ENCODE measurements at places on chromosomes 16 and 17.

DNA sequence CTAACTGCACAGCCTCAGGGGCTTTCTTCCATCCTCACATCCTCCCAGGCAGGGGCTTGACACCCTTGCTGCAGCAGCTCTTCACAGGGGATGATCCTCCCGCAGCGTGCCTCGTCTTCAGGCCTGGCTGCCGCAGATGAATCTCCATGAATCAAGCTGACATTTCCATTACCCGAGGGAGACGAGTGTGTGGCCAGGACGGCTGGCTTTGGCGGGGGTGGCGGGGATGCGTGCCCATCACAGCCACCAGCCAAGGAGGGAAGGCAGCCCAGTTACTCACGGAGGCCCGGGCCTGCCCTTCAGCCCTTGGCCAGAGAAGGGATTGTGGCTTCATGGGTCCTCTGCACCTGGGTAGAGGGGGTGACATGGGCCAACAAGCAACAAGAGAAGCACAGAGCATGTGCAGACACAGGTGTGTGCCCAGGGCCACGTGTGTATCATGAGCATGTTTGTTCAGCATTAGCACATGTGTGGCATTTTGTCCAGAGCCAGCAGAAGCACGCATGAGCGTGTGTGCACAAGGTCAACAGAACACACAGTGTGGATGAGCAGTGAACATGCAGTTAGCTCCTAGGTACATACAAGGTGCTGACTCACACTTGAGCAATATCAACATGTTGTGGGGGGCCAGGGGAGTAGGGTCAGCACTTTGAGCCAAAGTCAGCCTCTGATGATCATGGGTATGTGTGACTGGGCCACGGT, 236.4 kb downstream of the KATNIP start:
- no peak for DNase-seq

DNA sequence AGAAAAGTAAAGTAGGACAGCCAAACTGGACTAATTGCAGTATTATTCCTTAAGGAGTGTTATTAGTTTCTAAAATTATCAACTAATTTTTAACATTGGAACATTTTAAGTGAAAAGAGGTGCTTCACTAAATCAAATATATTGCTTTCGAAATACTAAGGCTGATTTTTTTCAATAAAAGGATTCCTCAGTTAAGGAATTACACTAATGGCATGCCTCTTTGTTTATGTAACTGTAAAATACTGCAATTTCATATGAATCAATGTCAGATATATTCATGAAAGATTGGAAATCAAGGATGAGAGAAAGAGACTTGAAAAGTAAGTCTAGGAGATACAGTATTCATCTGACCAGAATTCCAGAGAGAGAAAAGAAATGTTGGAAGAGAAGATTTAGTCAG, 129.8 kb downstream of the TANC2 start:
- DNase-seq: no peak

DNA sequence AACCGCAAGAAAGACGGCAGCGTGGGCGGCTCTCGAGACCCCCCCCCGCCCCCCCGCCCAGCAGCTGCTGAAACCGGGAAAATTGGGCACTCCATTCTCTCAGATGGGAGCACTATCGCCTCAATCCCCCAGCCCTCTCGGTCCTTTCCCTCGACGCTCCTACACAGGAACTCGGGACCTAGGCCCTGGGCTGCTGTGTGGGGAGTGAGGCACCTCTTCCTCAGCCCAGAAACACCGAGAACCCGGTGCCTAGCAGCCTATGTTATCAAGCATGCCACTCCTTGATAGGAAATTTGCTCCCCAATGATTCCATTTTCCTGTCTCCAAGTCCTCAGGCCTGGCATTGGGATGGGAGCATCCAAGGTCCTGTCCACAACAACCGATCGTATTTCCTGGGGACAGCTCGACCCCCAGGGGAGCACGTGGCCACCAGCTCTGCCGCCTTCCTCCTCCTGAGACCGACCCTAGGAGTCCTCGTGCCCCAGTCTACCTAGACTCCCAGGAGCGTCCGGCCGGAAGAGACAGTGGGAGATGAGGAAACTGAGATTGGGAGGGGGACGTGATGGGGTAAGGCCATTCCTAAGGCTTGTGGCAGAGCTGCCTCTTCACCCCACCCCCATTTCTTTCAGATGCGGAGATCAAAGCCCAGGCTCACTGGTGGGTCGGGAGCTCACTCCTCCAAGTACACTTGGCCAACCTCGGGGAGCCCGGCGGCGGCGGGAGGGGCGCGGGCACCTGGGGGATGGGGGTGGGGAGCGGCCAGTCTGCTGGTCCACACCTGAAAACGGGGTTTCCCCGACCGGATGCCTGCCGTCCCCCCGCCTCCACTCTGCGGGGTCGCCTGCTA, 17.5 kb upstream of the CBX8 start:
- no peak for DNase-seq

DNA sequence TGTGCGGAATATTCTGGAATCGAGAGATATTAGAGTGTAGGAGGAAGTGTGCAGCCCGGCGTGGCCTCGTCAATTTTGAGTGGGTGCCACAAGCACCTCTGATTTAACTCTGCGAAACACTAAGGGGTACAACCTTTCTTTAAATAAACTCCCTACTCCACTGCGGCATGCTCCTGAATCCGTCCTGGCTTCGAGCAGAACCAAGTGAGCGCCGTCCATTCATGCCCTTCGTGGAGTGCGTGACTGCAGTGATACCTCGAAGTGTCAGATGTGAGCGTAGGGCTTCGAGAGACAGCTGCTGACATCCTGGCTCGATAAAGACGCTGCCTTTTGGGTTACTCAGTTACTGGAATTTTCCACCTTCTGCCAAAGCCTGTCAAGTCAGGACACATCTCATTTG, 128.8 kb downstream of the FOXL1 start:
- no peak for DNase-seq

- no peak for DNase-seq
Observed at GRCh38 chr17:2721603-2722002, 10.0 kb upstream of the CLUH start.

- no peak for DNase-seq
Observed at GRCh38 chr16:9007177-9007794, 43.6 kb upstream of the USP7 start.

DNA sequence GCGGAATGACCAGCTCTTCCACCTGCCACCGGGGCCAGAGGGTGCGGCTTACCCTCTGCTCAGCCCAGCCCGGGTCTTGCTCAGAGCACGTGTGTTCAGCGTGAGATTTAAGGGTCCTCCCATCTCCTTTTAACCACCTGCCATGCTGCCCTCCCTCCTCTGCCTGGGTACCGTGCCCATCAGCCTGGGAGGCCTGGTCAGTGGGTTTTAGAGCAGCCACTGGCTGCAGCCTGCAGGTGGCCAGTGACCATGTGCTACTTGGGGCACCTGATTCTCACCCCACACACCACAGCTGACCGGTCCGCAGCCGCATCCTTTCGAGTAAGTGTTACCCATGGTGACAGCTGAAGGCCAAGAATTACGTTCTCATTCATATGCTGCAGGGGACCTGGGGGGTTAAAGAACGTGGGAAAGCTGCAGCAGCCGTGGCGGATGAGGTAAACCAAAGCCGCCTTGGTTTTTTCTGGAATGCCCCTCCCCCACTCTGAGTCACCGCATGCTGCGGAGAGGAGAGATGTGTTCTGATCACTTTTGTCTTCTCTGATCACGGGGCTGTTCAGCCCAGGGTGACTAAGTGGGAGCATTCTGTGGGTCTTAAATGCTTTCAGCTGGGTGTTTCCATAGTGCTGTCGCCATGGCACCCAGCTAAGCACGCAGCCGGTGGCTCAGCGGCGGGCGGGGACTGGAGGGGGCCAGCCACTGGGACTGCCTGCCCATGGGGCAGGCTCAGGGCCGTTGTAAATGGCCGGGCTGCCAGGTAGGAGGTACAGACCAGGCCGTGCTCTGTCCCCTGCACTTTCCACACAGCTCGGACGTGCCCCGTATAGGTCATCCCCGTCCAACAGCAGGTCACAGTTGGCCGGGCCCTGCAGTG, 59.8 kb downstream of the BAIAP2 start:
- DNase-seq: peak; percentile 96

DNA sequence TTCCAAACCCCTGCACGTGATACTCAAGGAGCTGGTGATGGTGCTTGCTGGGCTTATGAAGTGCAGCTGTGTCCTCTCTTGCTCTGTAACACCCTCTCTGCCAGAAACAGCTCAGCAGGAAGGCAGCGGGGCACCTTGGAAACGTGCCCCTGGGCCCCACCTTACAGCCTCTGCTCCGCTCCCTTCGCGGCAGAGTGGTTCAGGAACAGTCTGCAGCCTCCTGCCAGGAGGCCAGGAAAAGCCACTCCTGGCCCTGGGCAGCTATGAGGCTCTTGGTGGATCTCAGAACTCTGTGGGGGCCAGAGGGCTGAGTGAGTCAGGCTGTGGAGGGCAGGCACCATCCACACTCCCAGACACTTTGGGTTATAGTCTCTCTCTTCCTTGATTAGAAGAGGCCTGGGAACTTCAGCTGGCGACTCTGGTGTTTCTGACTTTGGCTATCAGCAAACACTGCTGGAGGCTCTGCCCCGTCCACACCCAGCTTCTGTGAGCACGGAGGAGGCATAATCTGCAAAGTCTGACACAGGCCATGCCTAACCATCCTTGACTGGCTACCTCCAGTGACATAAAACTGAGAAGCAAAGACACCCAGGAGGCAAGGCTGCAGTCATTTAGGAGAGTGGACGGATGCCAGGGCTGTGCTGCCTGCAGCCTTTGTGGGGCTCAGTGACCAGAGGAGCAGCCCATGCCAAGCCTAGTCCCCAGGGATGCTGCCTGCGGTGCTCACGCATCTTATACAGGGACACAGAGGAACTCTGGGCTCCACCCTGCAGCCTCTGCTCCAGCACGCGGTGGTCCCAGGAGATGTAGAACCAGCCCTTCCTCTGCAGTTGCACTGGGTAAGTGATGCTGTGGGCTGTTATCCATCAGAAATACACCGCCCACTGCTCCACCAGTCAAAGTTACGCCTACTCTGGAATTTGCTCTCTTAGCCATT, 65.3 kb downstream of the METRNL start:
- DNase-seq: no peak

DNA sequence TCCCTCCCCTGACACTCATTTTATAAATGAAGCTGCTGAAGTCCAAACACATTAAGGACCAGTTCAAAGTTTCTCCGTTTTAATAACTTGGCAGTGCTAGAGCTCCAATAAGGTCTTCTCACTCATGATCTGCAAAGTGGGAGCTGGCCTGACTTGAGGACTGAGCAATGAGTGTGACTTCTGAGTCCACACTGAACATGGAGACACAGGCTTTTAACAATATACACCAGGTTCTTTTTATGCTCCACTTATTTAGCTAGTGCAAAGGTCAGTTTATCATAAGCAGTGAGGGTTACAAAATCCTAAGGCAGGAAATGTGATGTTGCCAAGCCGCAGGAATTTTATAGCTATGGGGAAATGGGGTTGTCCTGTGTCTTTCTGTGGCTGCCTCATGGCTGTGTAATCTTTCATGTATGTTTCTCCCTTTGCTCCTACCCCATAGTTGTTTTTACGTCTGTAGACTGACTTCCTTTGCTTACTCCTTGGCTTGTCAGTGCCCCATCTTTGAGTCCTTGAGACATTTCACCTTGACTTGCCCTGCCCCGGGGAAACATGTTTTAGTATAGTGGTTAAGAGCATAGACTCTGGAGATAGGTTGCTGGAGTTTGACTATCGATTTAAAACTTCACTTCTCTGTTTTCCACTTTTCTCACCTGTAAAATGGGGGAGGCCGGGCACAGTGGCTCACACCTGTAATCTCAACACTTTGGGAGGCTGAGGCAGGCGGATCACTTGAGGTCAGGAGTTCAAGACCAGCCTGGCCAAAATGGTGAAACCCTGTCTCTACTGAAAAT, 12.2 kb upstream of the MMD start:
- DNase-seq: no peak

DNA sequence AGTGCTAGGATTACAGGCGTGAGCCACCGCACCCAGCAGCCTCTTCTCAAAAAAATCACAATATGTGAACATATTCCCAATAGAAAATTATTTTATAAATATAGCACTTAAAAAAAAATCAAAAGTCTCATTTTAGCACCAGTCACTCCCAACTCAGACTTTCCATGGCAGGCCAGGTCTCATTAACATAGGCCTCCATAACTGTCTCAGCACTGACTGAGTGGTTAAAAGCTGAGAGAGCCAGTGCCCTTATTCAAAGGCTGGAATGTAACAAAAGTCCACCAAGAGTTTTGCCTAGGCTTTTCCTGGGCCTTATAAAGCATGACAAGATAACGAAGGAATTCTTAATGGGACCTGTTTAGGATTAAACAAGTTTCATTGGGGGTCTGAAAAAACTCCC, 79.8 kb downstream of the EMP2 start:
- DNase-seq: no peak

- DNase-seq: no peak
Observed at GRCh38 chr17:64041912-64042311, 21.5 kb upstream of the ICAM2 start.

DNA sequence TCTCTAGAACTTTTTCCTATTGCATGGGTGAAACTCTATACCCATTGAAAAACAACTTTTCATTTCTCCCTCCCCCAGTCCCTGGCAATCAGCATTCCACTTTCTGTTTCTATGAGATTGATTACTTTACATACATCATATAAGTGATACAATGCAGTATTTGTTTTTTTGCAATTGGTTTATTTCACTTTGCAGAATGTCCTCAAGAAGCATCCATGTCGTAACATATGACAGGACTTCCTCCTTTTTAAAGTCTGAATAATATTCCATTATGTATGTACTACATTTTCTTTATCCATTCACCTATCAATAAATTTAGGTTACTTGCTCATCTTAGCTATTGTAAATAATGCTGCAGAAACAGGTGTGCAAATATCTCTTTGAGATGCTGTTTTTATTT, 8.8 kb downstream of the IL21R start:
- no peak for DNase-seq

DNA sequence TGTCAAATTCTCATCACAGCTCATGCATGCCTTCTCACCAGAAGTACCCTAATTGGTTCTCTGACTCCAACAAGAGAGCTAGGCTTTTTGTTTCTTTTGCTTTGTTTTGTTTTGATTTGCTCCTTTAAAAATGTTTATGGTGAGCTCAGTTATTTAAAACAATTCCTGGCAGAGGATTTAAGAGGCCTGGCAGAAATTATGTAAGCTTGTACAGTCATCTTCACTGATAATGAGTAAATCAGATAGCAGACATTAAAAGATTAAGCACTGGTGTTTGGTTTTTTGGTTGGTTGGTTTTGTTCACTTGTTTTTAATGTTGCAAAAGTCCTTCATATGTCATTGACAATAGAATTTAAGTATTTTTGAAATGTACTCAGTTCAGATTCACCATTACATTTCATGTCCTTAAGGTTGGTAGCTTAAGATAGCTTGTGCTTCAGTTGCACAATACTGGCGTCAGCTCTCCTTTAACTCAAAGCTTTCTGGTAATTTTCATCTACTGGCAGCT, 378.9 kb downstream of the CDH13 start:
- DNase-seq: no peak

GRCh38 chr16:78483124-78483992, 383.9 kb downstream of the WWOX start:
- DNase-seq: no peak

- no peak for DNase-seq
Observed at GRCh38 chr16:83933885-83934683, 19.0 kb upstream of the OSGIN1 start.

DNA sequence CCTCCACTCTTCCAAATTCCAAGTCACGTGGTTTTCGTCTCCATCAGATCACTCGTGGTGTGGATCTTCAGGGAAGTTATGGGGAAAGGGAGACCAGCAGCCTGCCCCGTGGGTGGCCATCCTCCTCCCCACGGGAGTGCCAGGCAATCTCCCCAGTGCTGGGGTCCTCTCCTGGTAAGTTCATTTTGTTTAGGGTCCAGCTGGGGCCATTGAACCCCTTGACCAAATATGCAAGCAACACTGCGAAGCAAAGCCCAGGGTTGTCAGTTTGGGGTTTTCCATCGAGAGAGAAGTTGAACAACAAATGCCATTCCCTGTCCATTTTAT, 4.1 kb upstream of the LCMT1 start:
- DNase-seq: no peak

- DNase-seq: peak; percentile 8
Observed at GRCh38 chr16:74862743-74863244, 88.2 kb upstream of the FA2H start.
